ENCODE measurements at places on chromosomes 2 and 18.

DNA sequence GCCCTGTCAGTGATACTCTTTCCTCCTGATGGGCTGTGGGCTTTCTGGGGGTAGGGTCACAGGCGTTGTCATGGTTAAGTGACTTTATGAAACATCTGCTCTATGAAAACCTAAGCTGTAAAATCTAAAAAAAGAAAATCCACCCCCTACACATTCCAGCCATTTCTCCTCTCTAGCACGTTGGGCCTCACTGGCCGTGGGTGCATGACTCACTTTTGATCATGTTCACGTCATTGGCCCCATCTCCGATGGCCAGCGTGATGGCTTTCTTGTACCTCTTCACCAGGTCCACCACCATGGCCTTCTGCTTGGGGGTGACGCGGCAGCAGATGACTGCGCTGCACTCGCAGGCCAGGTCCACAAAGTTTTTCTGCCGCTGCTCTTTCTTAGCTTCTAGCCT, 39.3 kb upstream of the NARS1 start:
- DNase-seq: no peak
- no peak overlapping the region for H3K4me3 ChIP-seq
- peaks cover 92% of the 10 kb centered on the region for H3K36me3 ChIP-seq
- no peak overlapping the region for H3K27ac ChIP-seq
- H3K27me3 ChIP-seq: no peaks in the 10 kb centered on the region
- no peaks in the 10 kb centered on the region for H3K4me1 ChIP-seq

DNA sequence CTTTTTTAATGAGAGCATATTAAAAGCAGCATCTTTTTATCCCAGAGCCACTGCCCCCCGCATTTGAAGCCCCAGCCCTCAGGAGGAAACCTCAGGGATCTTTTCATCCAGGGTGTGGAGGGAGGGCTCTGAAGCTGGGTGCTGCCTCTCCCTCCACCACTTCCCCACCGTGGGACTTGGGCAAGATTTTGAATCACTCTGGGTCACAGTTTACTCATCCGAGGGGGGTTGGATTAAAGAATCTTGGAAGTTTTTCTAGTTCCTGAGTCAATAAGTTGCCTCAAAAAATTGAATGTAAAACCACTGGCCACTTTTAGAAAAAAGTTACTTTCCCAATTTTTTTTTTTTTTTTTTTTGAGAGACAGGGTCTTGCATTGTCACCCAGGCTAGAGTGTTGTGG, 62.0 kb upstream of the ANKRD44 start:
- DNase-seq: no peak
- no peaks in the 10 kb centered on the region for H3K27me3 ChIP-seq
- H3K36me3 ChIP-seq: no peaks in the 10 kb centered on the region
- no peak overlapping the region for H3K27ac ChIP-seq
- no peaks in the 10 kb centered on the region for H3K4me1 ChIP-seq
- H3K4me3 ChIP-seq: no peak overlapping the region

DNA sequence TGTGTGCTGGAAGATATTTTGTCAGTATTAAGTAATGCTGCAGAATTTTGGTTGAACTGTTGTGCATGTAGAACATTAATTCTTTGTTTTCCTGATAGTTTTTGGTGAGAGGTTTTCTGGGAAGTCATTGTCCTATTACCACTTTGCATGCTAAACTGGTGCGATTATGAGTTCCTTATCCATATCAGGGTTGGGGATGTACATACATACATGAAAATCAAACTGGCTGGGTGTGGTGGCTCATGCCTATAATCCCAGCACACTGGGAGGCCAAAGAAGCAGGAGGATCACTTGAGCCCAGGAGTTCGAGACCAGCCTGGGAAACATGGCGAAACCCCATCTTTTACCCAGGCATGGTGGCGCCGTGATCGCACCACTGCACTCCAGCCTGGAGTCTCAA, 34.6 kb downstream of the ASAP2 start:
- H3K27ac ChIP-seq: peak overlapping the region; percentile 51
- H3K36me3 ChIP-seq: peaks cover 10% of the 10 kb centered on the region
- H3K4me1 ChIP-seq: peaks cover 81% of the 10 kb centered on the region
- H3K4me3 ChIP-seq: no peak overlapping the region
- no peaks in the 10 kb centered on the region for H3K27me3 ChIP-seq

DNA sequence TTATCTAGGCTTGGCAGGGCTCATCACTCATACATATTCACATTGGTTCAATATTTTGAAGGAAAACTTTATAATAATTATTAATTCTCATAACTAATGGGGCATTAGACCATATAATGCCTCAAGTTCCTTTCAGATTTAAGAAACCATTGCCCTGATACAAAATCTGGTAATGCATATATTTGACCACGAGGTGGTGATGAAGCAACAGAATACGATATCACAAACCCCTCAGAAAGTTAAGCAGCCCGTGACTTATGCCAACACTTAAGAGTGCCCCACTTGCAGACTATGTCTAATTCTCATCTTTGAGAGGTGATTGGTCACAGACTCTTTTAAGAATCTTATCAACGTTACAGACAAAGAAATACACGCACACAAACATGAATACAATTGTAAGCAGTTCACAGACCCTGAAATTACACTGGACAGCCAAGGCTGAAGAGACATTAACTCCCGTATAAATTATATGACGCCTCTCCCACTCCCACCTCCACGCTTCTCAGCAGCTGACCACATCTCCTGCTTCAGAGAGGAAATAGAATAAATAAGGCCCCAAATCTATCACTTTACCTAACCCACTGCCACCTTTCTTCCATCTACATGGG, 20.7 kb upstream of the DNAH6 start:
- H3K36me3 ChIP-seq: no peaks in the 10 kb centered on the region
- DNase-seq: peak; percentile 47
- no peak overlapping the region for H3K27ac ChIP-seq

- H3K27ac ChIP-seq: no peak overlapping the region
- no peak for DNase-seq
Observed at GRCh38 chr2:95023222-95023597, 2.3 kb upstream of the MAL start.

DNA sequence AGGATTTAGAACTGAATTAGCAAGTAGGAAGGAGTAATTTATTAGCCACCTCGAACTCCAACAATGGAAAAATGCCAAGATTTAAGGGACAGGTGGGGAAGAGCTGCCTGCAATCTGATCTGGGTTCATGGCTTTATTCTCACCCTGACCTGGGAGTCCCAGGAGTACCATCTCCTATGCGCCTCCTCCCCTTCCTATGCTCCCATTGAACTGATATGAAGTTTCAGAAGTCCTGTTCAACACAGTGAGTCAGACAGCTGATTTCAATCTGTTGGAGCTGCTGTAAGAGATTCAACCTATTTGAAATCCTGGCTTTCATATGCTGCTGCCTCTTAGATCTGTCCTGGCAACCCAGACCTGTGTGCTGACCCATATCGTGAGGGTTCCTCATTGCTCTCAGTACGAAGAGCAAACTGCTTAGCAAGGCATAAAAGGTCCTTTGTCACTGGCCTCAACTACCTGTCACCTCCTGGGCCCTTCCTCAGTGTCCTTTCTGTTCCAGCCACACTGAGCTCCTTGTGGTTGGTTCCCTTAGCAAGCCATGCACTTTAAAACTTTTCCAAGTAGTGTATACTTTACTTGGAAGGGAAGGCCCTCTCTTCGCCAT, 15.9 kb upstream of the CD28 start:
- no peak overlapping the region for H3K4me3 ChIP-seq
- DNase-seq: no peak
- no peaks in the 10 kb centered on the region for H3K4me1 ChIP-seq
- H3K36me3 ChIP-seq: no peaks in the 10 kb centered on the region

GRCh38 chr18:10259901-10260300, 194.5 kb upstream of the APCDD1 start:
- 0 out of 2 replicates have a peak, but pooled peaks cover 10% of the 10 kb centered on the region for H3K27me3 ChIP-seq
- H3K4me1 ChIP-seq: no peaks in the 10 kb centered on the region
- DNase-seq: no peak
- H3K4me3 ChIP-seq: no peak overlapping the region
- no peak overlapping the region for H3K27ac ChIP-seq

All from SK-N-SH (cell line).